ENCODE measurements at places on chromosomes 6 and 20.
A peak's percentile ranks its signal among the peaks of the same experiment; 100 is the strongest.

DNA sequence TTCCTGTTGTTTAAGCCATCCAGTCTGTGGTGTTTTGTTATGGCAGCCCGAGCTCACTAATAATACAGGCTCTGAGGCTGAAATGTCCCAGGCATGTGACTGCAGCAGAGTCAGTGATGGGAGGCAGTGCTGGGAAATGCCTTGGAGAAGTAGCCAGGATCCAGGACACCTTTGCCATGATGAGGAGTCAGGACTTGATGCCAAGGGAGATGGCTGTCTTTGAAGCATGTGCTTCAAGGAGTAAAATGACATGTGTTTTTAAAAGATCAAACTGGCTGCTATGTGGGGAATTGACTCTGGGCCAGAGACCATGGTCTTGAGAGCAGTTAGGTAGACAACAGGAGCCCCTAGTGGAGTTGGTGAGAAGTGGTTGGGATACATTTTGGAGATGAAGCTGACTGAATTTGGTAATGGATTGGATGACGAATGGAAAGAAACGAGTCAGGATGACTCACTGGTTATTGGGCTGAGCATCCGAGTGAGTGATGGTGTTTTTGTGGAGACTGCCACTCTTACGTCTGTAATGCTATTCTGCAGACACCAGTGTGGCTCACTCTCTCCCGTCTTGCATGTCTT lies 322.2 kb downstream of the PLCB1 start:
- peak; percentile 97 for DNase-seq

DNA sequence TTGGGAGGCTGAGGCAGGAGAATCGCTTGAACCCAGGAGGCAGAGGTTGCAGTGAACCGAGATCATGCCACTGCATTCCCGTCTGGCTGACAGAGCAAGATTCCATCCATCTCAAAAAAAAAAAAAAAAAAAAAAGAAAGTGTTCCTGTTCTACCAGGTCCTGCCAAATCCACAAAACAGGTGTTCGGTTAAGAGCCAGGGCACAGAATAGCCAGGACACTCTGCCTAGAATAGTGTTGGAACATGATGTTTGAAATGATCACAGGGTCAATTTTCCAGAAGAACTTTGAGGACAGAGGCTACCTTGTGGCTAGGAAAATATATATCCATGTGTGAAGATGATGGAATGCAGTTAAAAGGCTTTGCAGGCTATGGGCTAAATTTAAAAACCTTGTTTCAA lies 63.6 kb upstream of the TRAF3IP2 start:
- no peak for DNase-seq

GRCh38 chr20:20204256-20204655 lies 151.9 kb downstream of the CFAP61 start:
- no peak for DNase-seq

- no peak for DNase-seq
Measured at GRCh38 chr20:4883546-4883945, 117.8 kb downstream of the SLC23A2 start.

GRCh38 chr6:26235302-26235670 lies 129.7 kb upstream of the BTN3A2 start:
- no peak for DNase-seq

GRCh38 chr6:150685860-150686259 lies 86.2 kb downstream of the PLEKHG1 start:
- no peak for DNase-seq
